ENCODE measurements at places on chromosomes 13 and 19. TPM values are rescaled to one million over a fixed set of nuclear protein-coding genes. Genes with fewer than 3 reads are reported as not detected.

DNA sequence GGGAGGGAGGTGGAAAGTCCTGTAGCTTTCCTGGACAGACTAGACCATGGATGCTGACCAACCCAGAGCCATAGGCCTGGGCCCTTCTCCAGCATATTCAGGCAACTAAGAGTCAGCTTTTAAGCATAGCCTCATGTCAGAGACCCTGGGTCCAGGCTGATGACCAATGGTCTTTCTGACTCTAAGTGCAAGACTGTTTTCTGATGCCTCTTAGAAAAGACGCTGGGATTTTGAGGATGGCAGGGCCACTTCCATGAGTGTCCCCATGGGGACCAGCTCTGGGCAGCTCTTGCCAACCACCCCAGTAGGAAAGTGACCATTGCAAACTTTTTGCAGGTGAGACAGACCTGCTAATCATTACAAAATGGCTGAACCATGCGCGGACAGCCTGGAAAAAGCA is 135.6 kb upstream of the KL start:
- no peak for DNase-seq

The NCR1 gene
- total RNA-seq, result 0.43 TPM

DNA sequence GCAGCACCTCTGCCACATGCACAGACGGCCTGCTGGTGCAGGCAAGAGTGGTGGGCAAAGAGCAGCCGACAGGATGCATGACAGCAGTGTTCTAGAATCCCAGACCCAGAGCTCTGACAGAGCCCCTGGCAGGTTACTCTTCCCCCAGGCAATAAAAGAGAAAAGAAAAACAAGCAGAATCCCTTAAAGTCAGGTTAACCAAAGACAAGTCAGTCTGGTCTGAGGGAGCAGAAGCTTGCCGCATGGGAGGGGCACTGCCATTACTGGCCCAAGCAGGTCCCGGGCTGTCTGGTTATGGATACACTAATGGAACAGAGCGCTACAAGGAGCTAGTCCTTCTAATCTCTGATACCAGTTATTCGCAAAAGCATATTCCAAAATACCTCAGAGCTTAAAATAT is 36.1 kb upstream of the DOCK9 start:
- no peak for DNase-seq

DNA sequence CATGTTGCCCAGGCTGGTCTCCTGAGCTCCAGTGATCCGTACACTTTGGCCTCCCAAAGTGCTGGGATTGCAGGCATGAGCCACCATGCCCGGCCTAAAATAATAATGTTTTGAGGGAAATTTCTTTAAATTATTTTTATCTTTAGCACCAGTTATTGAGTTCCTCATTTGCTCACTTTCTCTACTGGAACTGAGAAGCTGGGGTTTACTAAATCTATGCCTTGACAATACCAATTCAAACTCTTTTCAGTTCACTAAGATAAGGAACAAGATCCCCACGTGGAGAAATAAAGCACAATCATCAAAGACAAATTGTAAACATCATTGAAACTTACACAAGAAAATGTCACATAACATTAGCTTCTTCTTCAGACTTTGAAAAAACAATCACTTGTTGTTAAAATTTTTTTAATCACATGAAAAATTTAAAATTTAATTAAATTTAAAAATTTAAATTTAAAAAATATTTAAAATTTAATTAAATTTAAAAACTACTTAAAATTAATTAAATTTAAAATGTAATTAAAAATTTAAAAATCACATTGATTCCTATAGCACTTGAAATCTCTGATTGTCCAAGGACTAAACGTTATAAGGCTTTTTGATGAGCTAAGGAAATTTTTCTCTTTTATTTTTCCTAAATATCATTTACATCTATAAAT is 25.2 kb upstream of the XPO4 start:
- DNase-seq, result no peak

The S1PR2 gene
- total RNA-seq, result 1.9 TPM

DNA sequence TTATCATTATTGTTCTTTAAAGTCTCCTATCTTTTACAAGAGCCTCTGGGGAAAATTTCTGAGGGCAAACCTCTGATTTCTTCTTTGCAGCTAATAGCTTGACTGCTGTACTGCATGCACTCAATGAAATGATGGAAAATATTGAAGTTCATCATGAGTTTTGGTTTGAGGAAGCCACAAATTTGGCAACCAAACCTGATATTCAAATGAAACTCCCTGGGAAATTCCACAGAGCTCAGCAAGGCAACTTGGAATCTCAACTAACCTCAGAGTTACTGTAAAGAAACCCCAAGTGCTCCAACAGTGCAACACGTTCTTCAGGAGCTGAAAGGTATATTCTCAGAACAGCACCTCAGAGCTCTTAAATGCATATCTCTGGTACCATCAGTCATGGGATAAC is 14.2 kb upstream of the RNF6 start:
- no peak for DNase-seq

The FFAR1 gene
- total RNA-seq, result not detected

The SHISA7 gene
- not detected for total RNA-seq

The VSIG10L gene
- 1.3 TPM for total RNA-seq

The RETN gene
- not detected for total RNA-seq

The IQCN gene
- not detected for total RNA-seq

DNA sequence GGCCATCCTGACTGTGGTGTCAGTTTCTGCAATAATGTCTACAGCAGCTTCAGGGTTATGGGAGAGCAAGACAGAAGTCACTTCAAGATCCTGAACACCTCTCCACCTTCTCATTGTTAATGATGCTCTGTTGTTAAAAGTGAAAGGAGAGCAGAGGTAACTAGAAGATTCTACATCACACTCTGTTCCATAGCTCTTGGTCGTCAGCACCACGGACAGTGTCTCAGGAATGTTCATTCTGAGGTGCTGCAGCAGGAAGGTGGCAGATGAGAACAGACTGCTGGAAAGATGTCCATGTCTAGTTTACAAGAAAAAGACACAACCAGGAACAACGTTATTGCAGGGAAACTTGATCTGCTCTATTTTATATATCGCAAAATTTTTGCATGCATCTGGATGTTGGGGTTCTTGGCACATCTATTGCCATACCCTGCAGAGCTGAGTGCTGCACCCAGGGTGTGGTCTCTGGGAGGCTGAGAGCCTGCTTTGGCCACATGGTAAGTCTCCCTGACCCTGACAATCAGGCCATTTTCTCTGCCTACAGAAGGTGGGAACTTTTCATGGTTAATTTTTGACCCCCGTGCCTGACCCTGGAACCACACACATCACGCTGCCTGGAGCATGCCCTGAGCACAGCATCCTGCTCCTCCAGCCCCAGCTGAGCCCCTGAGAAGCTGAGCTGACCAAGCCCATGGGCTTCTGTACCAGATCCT is 12.7 kb downstream of the CEACAM21 start:
- DNase-seq, result no peak
